Stimulated activated CD4-positive, alpha-beta T cell treated with anti-CD3 and anti-CD28 coated beads, Interleukin-15, amount 100 ng/mL, for 1 hour (primary cell): ENCODE measurements at places on chromosomes 2 and 18.

- no peak for DNase-seq
These were observed 55.3 kb downstream of the XDH start for GRCh38 chr2:31359229-31359628.

DNA sequence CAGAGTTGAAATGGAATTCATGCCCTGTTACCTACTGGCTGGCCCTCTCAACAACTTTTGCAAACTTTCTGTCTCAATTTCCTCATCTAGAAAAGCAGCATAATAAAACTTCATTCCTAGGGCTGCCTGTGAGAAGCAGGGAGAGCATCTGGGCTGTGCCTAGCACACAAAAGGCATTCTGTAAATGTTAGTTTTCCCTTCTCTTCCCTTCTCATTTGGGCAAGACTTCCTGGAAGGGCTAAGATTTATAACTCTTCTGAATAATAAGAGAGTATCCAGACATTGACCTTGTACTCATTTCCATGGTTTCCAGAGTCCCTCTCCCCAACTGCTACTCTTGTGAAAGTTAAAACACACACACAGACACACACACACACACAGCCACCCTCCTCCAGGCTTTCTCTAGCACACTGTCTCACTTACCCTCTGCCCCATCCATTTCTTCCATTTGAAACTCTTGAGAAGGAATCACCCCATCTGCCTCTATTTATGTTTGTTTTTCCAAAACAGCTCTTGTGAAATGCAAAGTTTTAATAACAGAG lies 302.1 kb downstream of the SMAD2 start:
- DNase-seq = no peak

DNA sequence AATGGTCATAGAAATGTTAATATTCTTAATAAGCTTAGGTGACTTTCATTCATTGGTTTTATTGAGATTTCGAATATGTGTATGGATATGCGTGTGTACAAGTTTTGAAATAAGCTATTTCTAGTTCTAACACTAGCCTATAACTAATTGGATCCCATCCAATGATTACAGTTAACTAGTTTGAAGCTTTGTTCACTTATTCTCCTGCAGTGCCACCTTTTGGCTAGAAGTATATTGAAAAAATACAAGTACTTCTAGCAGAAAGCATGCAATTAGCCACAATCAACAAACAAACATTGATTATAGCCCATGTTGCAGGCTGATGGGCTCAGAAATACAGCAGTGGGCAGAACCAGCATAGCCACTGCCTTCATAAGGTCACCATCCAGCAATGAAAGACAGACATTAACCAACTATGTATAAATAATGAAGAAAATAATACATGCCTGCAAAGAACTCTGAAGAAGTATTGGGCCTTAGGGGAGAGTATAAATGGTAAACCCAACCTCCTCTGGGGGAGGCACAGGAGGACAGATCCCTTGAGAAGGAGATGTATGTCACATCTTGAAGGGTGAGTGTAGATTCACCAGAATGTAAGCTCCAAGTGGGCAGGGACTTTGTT lies 5.1 kb upstream of the PIEZO2 start:
- no peak for DNase-seq

- no peak for DNase-seq
These were observed 206.4 kb upstream of the SLC39A10 start for GRCh38 chr2:195450552-195451113.

- no peak for DNase-seq
These were observed 38.7 kb downstream of the CCDC138 start for GRCh38 chr2:108825254-108825653.

GRCh38 chr2:196925768-196926561 lies 542 bp downstream of the PGAP1 start:
- DNase-seq = no peak

DNA sequence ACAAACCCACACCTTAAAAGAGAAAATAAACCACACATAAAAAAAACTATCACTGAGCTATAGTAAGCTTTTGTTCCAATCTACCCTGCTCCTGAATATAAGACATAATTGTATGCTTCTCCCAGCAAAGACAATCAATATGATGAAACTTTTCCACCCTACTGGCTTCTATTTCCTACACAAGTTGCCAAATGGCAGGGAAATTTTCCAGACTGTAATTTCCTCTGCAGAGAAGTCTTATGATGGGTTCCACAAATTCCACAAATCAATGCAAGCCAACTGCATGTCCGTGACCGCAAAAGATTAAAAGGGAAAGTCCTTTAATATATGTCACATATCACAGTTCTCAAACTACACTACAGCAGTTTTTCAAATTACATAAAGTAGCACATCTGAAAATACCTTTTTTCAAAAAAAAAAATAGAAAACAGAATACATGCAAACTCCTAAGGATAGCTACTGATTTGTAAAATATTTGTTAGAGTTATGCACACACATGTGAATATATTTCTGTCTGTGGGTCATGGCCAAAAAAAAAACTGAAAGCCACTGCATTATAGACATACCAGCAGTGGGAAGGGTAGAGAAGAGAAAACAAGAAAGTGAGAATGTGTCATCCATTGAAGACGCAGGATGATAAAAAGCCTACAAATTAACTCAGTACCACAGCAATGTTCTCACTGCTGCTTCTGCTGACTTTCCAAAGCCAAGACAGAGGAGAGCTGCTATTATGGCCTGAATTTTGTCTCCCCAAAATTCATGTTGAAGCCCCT lies 61.4 kb downstream of the RPL31 start:
- DNase-seq = no peak
